B cell (primary cell): ENCODE measurements at places on chromosomes 2 and 18. TPM values are rescaled to one million over a fixed set of nuclear protein-coding genes. Genes with fewer than 3 reads are reported as not detected.
A peak's percentile ranks its signal among the peaks of the same experiment; 100 is the strongest.

DNA sequence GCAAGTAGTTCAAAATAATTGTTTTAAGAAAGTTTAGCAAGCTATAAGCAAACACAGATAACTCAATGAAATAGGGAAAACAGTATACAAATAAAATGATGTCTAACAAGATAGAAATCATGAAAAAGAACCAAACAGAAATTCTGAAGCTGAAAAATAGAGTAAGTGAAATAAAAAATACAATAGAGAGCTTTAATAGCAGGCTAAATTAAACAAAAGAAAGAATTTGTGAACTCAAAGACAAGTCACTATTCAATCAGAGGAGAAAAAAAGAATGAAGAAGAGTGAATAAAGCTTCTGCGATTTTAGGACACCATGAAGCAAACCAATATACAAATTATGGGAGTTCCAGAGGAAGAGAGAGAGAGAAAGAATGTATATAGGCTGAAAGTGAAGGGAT lies 576.8 kb downstream of the STK39 start:
- H3K27ac ChIP-seq: no peak overlapping the region
- no peak overlapping the region for H3K4me3 ChIP-seq

- H3K27ac ChIP-seq: peak overlapping the region; percentile 31
- H3K4me1 ChIP-seq: peaks cover 26% of the 10 kb centered on the region
- no peaks in the 10 kb centered on the region for H3K36me3 ChIP-seq
- H3K4me3 ChIP-seq: no peak overlapping the region
These were observed 44.8 kb downstream of the KCMF1 start for GRCh38 chr2:85015653-85016360.

Gene EGR4
- total RNA-seq: 0.30 and 0.41 TPM in 2 replicates

DNA sequence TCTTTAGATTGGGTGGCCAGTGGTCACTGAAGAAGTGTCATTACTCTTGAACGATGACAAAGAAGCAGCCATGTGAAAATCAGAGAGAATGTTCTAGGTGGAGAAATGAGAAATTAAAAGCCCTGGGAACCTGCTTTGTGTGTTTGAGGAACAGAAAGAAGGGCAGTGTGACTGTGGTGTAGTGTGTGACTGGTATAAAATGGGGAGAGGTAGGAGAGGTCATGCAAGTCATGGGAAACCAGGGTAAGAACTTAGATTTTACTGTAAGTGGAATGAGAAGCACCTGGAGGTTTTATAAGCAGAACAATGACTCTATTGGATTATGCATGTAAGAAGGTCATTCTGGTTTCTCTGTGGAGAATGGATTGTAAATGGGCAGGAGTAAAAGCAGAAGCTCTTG lies 12.2 kb downstream of the ICOS start:
- no peak for DNase-seq
- H3K4me3 ChIP-seq: no peak overlapping the region
- no peaks in the 10 kb centered on the region for H3K27me3 ChIP-seq
- no peaks in the 10 kb centered on the region for H3K36me3 ChIP-seq
- no peak overlapping the region for H3K27ac ChIP-seq

Gene MREG
- 5.7 and 6.3 TPM in 2 replicates for total RNA-seq

- no peak overlapping the region for H3K4me3 ChIP-seq
- no peaks in the 10 kb centered on the region for H3K27me3 ChIP-seq
- H3K36me3 ChIP-seq: no peaks in the 10 kb centered on the region
- no peak overlapping the region for H3K27ac ChIP-seq
- DNase-seq: no peak
- no peaks in the 10 kb centered on the region for H3K4me1 ChIP-seq
These were observed 39.1 kb upstream of the LGALSL start for GRCh38 chr2:64414736-64415435.

DNA sequence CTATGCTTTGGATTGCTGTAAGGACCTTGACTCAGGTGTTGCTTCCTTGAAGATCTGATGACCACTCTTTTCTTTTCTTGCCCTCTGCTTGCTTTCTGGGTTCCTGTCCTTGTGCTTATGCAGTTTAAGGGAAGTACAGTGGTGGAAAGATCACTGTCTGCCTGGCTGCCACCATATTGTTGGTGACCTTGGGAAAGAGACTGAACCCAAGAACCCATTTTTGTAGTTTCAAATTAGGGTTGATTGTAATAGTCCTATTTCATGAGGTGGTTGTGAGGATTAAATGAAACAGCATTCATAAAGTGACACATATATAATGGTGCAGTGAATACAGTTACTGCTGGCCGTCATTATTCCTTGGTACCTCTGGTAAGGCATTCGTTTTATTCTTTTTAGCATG lies 41.1 kb downstream of the MAP4K4 start:
- no peak overlapping the region for H3K27ac ChIP-seq
- no peak overlapping the region for H3K4me3 ChIP-seq
- no peaks in the 10 kb centered on the region for H3K27me3 ChIP-seq
- H3K36me3 ChIP-seq: peaks cover 2% of the 10 kb centered on the region

DNA sequence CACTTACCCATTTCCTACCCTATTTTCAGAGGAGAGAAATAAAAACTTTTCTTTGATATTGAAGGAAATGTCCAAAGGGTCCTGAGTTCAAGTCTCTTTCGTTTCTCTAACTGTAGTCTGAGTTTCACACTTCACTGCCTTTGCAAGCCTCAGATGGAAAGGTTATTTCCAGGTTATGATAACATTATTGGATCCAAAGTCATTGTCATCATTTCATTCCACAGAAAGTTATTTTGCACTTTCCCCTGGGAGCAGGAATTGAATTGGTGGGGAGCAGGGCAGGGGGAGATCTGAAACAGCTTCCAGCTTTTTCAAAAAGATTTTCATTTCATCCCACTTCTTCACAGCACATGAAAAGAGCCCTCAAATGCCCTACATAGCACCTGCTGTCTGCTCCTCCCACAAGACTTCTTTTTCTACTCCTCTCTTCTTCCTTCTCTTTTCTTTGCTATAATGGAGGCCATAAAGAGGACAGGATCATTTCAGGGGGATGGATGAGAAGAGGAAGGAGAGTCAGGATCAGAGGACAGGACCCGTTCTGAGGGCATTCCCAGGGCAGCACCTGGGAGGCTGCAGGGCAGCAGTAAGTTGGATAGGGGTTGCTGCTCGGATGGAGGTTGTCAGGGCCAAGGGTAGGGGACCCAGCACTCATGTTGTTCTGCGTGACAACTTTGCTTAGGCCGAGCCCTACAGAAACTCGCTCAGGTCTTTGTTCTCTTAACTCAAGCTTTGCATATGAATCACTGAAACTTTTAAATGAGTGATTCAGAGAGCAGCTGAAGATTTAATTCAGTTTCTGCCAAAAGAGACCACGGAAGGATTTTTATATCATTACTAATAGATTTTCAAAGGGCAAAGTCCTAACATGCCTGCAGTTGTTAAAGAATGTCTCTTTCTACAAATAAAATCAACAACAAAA lies 11.4 kb upstream of the GALNT5 start:
- DNase-seq: no peak
- H3K4me3 ChIP-seq: no peak overlapping the region
- H3K4me1 ChIP-seq: no peaks in the 10 kb centered on the region
- no peak overlapping the region for H3K27ac ChIP-seq
- no peaks in the 10 kb centered on the region for H3K27me3 ChIP-seq

- no peaks in the 10 kb centered on the region for H3K4me1 ChIP-seq
- no peaks in the 10 kb centered on the region for H3K27me3 ChIP-seq
- no peaks in the 10 kb centered on the region for H3K36me3 ChIP-seq
- H3K27ac ChIP-seq: no peak overlapping the region
- no peak for DNase-seq
These were observed 524.4 kb downstream of the IRS1 start for GRCh38 chr2:226275215-226275614.

DNA sequence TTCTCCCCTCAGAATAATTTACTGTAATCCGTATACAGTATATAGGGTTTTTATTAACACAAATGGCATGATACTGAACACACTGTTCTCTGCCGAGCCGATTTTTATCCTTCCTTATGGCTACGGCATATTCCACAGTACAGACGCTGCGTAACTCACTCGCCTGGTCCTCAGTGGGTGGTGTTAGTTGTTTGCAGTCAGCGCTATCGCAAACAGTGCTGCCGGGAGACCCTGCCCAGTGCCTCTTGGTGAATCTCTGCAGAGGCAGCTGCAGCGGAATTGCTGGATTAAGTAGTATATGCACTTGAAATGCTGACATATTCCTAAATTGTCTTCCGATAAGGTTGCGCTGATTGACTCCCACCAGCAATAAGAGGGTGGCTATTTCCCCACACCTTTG lies 73.9 kb downstream of the MARCO start:
- DNase-seq: no peak
- no peaks in the 10 kb centered on the region for H3K4me1 ChIP-seq
- H3K36me3 ChIP-seq: no peaks in the 10 kb centered on the region
- H3K27ac ChIP-seq: no peak overlapping the region
- H3K27me3 ChIP-seq: no peaks in the 10 kb centered on the region

Gene ANTXR1
- total RNA-seq: 0.22 TPM in 1 of 2 replicates, not detected in the other

DNA sequence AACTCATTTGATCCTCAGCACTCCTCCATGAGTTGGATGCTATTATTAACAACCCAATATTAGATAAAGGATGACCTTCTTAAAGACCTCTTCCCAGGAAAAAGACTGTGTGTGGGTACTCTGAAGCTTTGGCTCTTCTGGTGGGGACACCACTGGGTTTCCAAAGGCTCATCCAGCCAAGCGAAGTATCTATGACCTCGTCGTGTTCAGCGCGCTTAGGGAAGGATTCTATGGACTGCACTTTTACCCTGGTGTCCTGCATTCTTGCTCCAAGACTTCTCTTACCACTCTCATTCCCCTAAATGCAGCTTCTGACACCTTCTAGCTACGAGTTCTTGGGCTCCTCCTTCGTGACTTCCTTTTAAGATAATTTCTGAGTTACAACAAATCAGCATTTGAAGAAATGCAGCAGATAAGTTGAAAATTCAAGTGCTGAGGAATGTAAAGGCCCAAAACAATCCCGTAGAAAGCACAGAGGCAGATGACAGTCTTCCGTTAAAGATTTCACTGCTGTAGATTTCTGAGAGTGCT lies 673 bp upstream of the HNMT start:
- no peaks in the 10 kb centered on the region for H3K36me3 ChIP-seq
- no peaks in the 10 kb centered on the region for H3K4me1 ChIP-seq
- H3K27ac ChIP-seq: no peak overlapping the region
- no peak overlapping the region for H3K4me3 ChIP-seq
- no peaks in the 10 kb centered on the region for H3K27me3 ChIP-seq
- DNase-seq: no peak

DNA sequence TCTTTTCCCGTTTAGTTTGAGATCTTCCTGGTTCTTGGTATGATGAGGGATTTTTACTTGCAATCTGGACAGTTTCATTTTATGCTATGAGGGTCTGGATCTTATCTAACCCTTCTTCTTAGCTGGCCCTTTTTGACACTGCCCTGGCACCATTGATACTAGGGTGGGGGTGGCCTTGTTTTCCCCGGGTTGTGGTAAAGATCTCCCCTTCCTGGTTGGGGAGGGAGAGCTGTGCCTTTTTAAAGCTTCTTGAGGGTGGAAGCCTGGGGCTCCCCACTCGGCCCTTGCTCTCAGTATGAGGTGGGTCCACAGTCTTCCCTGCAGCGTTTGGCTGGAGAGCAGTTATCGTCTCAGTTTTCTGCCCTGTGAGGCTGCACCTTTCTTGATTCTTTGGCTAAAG lies 66.1 kb downstream of the ASB1 start:
- peaks cover 14% of the 10 kb centered on the region for H3K4me1 ChIP-seq
- no peak overlapping the region for H3K4me3 ChIP-seq
- no peak for DNase-seq
- no peak overlapping the region for H3K27ac ChIP-seq
- no peaks in the 10 kb centered on the region for H3K36me3 ChIP-seq

- H3K4me3 ChIP-seq: no peak overlapping the region
- H3K36me3 ChIP-seq: no peaks in the 10 kb centered on the region
- no peak for DNase-seq
- H3K27ac ChIP-seq: no peak overlapping the region
- no peaks in the 10 kb centered on the region for H3K4me1 ChIP-seq
These were observed 374.5 kb downstream of the NCKAP5 start for GRCh38 chr2:133193544-133194361.

DNA sequence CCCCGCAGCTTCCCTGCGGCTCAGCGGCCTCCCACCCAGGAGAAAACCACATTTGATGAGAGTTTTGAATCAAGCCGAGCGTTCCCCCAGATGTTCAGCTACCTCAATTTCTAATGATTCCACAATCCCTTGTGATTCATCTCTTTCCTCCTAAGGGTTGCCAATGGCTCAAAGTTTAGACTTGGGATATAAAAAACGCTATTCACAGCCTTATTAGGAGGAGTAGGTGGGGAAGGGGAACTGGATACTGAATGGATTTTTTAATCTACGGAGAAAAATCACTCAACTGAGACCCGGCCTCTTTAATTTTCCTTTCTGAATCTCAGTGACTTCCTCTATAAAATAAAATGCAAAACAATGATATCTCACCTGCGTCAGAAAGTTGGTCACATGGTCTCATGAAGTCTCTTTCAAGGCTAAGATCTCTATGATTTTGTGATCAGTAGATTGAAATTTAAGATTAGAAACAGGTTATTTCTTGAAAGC lies 192.6 kb upstream of the TCF4 start:
- H3K27ac ChIP-seq: peak overlapping the region; percentile 65
- H3K4me3 ChIP-seq: peak overlapping the region; percentile 55
- no peaks in the 10 kb centered on the region for H3K27me3 ChIP-seq
- peaks cover 27% of the 10 kb centered on the region for H3K4me1 ChIP-seq

DNA sequence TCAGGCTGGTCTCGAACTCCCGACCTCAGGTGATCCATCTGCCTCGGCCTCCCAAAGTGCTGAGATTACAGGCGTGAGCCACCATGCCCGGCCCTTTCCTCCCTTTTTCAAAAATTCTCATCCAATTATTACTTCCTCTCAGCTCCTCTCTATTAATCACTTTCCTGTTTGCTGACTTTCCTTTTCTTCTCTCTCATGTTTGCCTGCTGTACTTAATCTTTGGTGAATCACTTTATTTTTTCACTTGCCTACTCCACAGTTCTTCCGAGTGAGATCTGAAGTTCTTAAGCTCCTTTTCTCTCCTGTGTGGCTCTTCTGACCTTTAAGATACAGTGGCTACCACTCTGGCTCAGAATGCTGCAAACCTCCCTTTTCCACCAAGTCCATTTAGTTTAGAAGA lies 126.3 kb upstream of the SERTAD2 start:
- no peaks in the 10 kb centered on the region for H3K36me3 ChIP-seq
- no peak overlapping the region for H3K27ac ChIP-seq
- H3K4me3 ChIP-seq: no peak overlapping the region
- no peaks in the 10 kb centered on the region for H3K27me3 ChIP-seq
- no peaks in the 10 kb centered on the region for H3K4me1 ChIP-seq

DNA sequence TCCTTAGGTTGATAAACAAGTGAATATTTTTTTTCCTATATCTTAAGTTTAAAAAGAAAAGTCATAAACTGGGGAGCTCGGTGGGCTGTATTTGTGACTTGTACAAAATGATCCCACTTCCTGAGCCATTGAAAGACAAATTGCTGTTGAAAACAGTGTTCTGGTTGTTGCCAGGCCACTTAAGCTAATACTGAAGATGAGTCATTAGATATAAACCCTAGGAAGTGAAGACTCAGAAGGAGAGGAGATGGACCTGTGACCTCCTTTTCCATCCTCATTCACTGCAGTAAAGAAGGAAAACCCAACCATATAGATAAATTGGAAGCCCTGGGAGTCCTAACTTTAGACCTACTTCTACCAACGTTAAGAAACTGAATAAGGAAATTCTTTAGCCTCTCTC lies 46.2 kb upstream of the SERPINE2 start:
- H3K4me1 ChIP-seq: no peaks in the 10 kb centered on the region
- DNase-seq: no peak
- no peak overlapping the region for H3K27ac ChIP-seq
- no peaks in the 10 kb centered on the region for H3K27me3 ChIP-seq
- H3K36me3 ChIP-seq: no peaks in the 10 kb centered on the region
